Central memory CD8-positive, alpha-beta T cell (primary cell): ENCODE measurements at places on chromosomes 3 and 15.

GRCh38 chr15:94855018-94855408, 623.7 kb downstream of the MCTP2 start:
- no peak for DNase-seq

GRCh38 chr15:73361337-73361736, 7.4 kb downstream of the HCN4 start:
- DNase-seq: no peak

GRCh38 chr3:124133366-124133940, 141.5 kb upstream of the ROPN1 start:
- no peak for DNase-seq

DNA sequence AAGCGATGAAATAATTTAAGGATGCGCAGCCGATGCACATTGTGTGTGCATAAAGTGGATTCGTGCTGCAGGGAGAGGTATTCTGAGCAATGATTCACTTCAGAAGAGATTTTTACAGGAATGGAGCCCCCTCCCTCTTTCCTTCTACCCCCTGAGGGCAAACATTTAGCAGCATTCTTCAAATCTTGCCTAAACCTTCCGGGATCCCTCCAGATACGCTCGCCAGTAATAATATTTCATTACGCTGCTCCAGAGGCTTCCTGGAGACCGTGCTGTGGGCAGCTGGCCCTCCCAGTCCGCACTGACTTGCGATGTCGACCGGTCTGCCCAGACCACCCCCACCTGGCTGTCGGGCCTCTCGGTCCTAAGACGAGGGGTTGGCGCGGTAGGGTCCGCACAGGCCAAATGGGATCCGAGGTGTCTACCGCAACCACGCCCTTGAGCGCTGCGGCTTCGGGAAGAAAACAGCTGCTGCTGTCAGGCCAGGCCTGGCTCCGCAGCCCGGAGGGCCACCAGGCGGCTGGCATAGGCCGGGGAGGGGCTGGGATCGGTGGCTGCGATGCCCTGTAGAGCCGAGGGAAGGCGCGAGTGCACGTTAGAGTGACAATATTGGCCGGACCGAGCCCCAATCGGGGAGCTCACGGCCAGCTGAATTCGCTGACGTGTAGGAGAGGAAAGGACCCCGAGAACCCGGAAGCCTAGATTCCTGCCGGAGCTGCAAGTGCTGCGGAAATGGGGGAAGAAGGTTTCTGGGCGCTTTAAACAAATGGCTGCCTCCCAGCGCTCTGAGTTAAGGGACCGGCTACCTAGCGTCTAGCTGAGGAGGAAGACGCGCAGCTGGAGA, 14.3 kb downstream of the ZIC4 start:
- DNase-seq: no peak

GRCh38 chr3:17329927-17330326, 412.5 kb downstream of the TBC1D5 start:
- DNase-seq: no peak

- no peak for DNase-seq
These were observed 754 bp downstream of the B3GNT5 start for GRCh38 chr3:183253528-183254486.

GRCh38 chr15:38920966-38921365, 356.4 kb upstream of the RASGRP1 start:
- DNase-seq: no peak

GRCh38 chr3:197042539-197042938, 12.9 kb upstream of the MELTF start:
- no peak for DNase-seq

- DNase-seq: no peak
These were observed 64.2 kb upstream of the CMSS1 start for GRCh38 chr3:99753268-99753975.

DNA sequence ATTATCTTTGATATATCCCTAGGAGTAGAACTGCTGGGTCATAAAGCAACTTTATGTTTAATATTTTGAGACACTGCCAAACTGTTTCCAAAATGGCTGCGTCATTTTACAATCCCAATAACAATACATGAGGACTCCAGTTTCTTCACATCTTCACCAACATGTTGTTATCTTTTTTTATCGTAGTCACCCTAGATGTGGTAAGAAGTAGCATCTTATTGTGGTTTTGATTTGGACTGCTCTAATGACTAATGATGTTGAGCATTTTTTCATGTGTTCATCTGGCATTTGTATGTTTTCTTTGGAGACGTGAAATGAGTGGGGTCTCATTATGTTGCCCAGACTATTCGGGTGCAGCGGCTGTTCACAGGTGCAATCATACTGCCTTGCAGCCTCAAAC, 83.8 kb downstream of the MAP4 start:
- DNase-seq: no peak

DNA sequence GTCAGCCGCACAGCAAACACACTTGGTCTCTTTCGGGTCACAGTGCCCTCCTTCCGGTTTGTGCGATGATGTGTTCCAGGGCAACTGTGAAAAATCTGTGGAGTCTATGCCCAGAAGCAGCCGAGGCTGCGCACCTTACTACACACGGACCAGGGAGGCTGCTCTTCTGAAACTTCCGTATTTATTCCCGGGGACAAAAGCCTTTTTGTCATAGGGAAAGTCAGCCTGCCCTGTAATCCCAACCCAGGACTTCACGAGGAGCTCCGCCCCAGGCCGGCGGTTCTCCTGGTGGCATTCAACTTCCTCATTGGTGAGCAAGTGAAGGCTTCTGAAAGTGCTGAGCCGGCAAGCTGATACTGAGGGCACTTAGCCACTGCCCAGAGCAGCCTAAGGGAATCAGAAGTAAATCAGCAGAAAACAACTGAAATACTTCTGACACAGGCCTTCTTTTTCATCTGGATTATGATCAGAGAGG, 126.5 kb downstream of the FMN1 start:
- DNase-seq: no peak

DNA sequence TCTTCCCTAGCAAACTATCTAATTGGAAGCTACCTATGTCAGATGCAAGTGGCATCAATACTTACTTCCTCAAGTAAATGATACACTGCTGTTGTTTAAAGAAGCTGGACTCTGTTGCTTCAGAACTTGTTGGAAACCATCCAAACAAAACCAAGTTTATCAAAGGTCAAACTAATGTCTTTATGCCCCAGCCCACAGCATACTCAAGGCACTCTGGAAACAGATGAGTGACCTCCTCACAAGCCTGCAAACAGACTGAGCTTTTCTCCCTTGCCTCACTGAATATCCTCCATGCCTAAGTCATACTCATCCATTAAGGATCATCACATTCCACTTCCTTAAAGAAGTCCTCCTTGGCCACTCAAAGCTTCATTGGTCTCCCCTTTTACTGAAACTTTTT, 107.4 kb upstream of the ACP3 start:
- no peak for DNase-seq

DNA sequence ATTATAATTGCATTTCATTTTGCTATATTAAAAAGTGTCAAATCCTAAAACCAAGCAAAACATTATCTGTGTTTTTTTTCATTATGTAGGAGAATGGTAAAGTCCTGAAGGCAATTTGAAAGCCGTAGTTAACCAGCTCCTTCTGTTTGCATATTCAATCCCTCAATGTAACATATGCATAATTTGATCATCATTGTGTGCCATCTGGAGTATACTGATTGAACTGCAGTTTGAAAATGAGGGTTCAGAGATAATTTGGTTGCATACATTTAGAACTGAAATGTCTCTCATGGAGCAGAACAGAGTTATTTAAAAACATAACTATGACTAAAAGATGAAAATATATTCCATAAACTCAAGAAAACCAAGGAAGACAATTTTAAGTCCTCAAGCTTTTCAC, 518.6 kb downstream of the GBE1 start:
- no peak for DNase-seq

GRCh38 chr3:20846832-20847231, 660.8 kb upstream of the SGO1 start:
- no peak for DNase-seq

DNA sequence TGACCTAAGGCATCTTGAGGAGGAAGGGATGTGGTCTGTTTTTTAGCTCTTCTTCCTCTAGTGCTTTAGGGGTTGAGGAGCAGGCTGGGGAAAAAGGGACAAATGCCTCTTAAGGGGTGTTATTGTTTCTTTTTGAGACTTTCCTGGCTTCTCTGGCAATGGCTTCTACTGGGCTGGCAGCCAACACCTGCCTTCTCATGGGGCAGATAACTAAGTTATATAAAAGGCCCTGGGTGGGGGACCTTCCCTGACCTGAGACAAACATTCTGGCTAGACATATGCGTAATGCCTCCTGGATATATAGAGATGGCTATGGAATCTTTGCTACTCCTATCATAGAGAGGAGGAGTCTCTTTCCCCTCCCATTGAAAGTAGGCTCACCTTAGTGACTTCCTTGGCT, 179.2 kb upstream of the PROK2 start:
- no peak for DNase-seq
